ENCODE measurements at places on chromosomes 16 and 17.

DNA sequence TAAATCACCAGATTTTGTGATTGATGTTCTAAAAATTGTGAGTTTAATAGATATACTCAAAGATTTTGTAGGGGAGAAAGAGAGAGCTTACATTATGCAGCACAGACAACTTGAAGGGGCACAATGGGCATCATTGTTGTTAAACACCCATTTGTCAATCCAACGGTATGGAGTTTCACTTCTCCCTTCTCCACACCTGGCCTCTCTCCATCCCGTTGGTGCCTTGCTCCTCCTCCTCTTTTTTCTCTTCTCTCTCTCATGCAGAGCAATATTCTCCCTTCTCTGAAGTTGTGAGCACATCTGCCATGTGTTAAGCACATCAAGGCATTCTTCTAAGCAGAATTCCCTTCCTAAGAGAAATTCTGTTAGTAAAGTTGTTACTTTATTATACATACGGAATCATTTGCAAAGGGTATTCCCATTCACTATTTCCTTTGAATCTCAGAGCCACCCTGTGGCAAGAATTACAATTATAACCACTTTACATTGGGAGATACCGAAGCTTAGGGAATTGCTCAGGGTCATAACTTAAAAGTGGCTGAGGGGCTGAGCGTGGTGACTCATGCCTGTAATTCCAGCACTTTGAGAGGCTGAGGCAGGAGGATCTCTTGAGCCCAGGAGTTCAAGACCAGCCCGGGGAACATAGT, 40.5 kb upstream of the SKAP1 start:
- no peak for DNase-seq

GRCh38 chr16:79599256-79599836, 1.2 kb downstream of the MAF start:
- no peak for DNase-seq

DNA sequence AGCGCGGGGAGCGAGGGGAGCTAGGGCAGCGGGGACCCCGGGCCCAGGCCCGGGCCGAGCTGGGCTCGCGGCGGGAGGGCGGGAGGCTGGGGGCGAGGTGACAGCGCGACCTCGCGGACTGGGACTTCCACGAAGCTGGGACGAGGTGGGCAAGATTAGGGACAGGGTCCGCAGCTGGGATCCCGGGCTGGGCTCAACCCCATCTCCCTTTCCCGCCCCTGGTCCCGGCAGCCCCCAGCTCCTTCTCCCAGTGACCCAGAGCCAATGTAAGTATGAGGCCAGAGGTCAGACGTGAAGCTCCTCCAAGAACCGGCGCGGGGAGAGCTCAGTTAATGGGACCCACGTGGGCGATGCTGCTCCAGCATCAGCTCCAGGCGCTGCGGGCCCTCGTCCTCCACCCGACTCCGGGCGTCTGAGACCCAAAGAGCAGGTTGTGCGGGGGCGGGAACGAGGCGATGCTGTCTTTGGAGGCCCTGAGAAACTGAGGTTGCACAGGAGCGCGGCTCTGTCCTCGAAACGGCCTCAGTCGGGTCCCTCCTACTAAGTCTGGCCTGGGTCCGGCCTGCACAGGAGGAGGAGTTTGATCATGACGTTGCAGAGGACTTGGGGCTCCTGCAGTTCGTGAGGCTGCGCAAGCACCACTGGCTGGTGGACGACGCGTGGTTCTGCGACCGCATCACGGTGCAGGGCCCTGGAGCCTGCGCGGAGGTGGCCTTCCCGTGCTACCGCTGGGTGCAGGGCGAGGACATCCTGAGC, 585 bp downstream of the ALOX12 start:
- no peak for DNase-seq

GRCh38 chr17:83196366-83196765, 117.0 kb downstream of the METRNL start:
- DNase-seq, result no peak

- DNase-seq, result no peak
These were observed 1.7 kb downstream of the RABEP1 start for GRCh38 chr17:5283571-5284315.

DNA sequence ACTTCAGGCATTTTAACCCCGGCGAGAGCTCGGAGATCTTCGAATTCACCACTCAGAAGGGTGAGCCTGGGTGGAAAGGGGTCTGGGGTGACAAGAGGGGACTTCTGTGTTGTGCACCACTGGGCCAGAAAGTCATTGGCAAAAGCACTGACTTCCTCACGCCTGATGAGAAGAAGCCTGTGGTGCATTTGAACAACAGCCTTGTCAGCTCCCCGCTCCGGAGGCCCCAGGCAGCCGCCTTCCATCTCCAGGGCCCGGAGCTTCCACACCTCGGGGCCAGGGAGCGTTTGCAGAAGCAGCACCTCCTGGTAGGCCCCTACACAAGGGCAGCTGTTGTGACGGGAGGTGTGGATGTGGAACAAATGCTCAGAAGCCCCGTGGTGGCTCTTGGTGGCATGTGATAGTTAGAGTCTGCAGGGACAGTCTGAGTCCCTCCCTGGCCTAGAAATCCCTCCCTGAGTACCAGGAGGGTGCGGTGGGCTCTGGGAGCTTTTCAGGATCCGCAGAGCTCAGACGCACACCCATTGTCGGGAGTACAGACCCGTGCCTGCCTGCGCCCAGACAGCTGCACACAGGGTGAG, 9.7 kb downstream of the CACNG1 start:
- DNase-seq, result no peak

Measured in activated CD4-positive, alpha-beta T cell treated with anti-CD3 and anti-CD28 coated beads for 1 hour (primary cell).